ENCODE measurements at places on chromosomes 6 and 20. TPM values are rescaled to one million over a fixed set of nuclear protein-coding genes. Genes with fewer than 3 reads are reported as not detected.
A peak's percentile ranks its signal among the peaks of the same experiment; 100 is the strongest.

DNA sequence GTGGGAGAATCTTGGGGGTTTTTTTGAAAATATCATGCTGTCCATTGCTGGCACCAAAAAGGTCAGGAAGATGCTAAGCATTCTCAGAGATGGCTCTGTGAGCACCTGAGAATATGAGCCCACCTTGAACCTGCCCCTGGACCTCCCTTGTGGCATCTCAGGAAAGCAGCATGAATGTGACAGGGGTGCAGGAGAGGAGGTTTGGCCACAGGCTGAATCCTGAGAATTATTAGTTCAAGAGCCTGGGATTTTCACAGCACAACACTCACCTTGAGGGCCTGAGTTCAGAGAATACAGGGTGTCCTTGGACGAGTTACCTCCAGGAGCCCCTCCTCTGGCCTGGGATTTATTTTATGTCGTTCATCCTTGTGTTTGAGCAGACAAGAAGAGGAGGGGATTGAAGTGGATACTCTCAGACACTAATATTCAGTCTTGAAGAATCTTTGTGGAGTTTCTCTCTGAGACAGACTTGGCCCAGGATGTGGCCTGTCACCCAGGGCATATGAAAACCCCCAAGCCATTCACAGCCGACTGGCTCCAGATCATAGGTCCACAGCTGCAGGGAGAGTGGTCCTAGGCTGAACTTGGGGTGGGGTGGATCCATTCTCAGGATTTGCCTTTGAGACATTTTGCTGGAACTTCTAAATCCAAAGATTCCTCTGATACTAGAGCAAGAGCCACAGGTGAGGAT is 390.8 kb downstream of the RNGTT start:
- H3K36me3 ChIP-seq: no peaks in the 10 kb centered on the region
- DNase-seq: no peak
- no peak overlapping the region for H3K27ac ChIP-seq
- no peak overlapping the region for H3K4me3 ChIP-seq
- H3K27me3 ChIP-seq: no peaks in the 10 kb centered on the region

- no peak overlapping the region for H3K4me3 ChIP-seq
- H3K36me3 ChIP-seq: no peaks in the 10 kb centered on the region
- no peaks in the 10 kb centered on the region for H3K4me1 ChIP-seq
- DNase-seq: no peak
- H3K27ac ChIP-seq: no peak overlapping the region
Measured at GRCh38 chr6:32742374-32742773, 1.2 kb downstream of the HLA-DQA2 start.

GRCh38 chr6:22828179-22829062 is 259.1 kb downstream of the HDGFL1 start:
- peak overlapping the region; percentile 68 for H3K27ac ChIP-seq
- no peaks in the 10 kb centered on the region for H3K27me3 ChIP-seq
- H3K36me3 ChIP-seq: no peaks in the 10 kb centered on the region
- peak; percentile 30 for DNase-seq

DNA sequence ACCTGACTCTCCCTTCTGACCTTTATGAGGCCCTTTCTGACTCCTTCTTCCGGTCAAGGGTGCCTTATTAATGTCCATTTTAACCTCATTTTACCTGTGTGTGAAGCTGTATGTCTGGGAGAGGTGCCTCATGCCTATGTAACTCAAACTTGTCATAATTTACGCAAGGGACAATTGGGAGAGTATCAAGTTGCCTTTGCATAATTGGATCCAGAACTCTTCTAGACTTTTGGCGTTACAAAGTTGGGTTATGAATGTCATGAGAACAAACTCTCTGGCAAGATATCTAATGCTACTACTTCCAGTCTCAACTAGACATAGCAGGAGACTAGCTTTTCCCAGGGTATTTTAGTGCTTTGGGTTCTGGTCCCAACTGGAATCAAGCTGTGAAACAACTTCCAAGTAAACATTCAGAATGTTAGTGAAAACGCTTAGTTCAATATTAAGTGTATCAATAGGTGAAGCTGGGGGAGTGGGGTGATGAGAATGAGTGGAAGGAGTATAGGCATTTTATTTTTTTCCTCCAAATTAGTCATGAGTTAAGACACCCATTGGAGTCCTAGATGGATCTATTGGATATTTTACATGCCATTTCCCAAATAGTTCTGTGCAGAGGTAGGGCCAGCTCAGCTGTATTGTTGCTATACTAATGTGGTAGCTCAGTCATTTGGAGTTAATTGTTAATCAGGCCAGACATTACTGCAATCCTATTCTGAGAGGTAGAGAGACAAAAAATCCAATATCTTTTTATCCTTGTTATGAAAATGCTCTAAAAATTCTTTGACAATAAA is 159.9 kb downstream of the TFAP2B start:
- no peaks in the 10 kb centered on the region for H3K27me3 ChIP-seq
- no peak for DNase-seq
- no peaks in the 10 kb centered on the region for H3K4me1 ChIP-seq
- H3K27ac ChIP-seq: no peak overlapping the region
- no peaks in the 10 kb centered on the region for H3K36me3 ChIP-seq
- H3K4me3 ChIP-seq: no peak overlapping the region

GRCh38 chr20:33298391-33298790 is 15.4 kb downstream of the BPIFB1 start:
- H3K4me1 ChIP-seq: no peaks in the 10 kb centered on the region
- no peaks in the 10 kb centered on the region for H3K36me3 ChIP-seq
- H3K27ac ChIP-seq: no peak overlapping the region
- H3K4me3 ChIP-seq: no peak overlapping the region
- H3K27me3 ChIP-seq: peaks cover 8% of the 10 kb centered on the region

GRCh38 chr20:45965169-45966002 is 6.6 kb downstream of the ZNF335 start:
- H3K4me1 ChIP-seq: peaks cover 19% of the 10 kb centered on the region
- H3K4me3 ChIP-seq: no peak overlapping the region
- H3K36me3 ChIP-seq: peaks cover 96% of the 10 kb centered on the region
- DNase-seq: no peak

GRCh38 chr6:34246563-34247391 is 2.0 kb downstream of the SMIM29 start:
- H3K27ac ChIP-seq: no peak overlapping the region
- H3K4me3 ChIP-seq: no peak overlapping the region
- DNase-seq: peak; percentile 51
- H3K4me1 ChIP-seq: peaks cover 30% of the 10 kb centered on the region
- no peaks in the 10 kb centered on the region for H3K27me3 ChIP-seq
- no peaks in the 10 kb centered on the region for H3K36me3 ChIP-seq

GRCh38 chr6:7701212-7701834 is 24.6 kb upstream of the BMP6 start:
- no peaks in the 10 kb centered on the region for H3K36me3 ChIP-seq
- no peak overlapping the region for H3K27ac ChIP-seq
- H3K27me3 ChIP-seq: no peaks in the 10 kb centered on the region
- no peaks in the 10 kb centered on the region for H3K4me1 ChIP-seq
- no peak for DNase-seq
- H3K4me3 ChIP-seq: no peak overlapping the region

DNA sequence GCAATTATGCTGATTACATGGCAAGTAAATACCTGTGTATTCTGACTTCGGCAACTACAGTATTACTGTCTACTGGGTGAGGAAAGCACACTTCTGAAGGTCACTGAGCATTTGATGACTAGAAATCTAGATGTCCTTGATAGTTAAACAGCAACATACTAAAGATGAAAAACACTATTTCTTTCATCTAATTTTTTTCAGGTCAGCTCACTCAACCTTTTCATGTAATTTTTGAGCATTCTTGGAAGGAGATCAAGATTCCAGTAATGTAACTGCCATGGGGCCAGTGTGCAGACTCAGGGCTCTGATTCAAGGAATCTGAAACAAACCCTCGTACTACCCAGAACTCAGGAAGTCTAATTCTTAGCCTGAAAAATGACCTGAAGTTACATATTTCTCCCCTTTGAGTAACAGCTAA is 222.6 kb upstream of the TAB2 start:
- H3K4me1 ChIP-seq: no peaks in the 10 kb centered on the region
- no peak for DNase-seq
- no peak overlapping the region for H3K4me3 ChIP-seq
- no peaks in the 10 kb centered on the region for H3K36me3 ChIP-seq

GRCh38 chr6:53731866-53732636 is 62.8 kb upstream of the LRRC1 start:
- peaks cover 4% of the 10 kb centered on the region for H3K4me1 ChIP-seq
- DNase-seq: no peak
- no peak overlapping the region for H3K27ac ChIP-seq
- H3K36me3 ChIP-seq: no peaks in the 10 kb centered on the region
- no peak overlapping the region for H3K4me3 ChIP-seq

The RPS6KA2 gene
- total RNA-seq: 71.8 TPM

The OPN5 gene
- total RNA-seq: 0.67 TPM

The SPTLC3 gene
- total RNA-seq: 6.4 TPM

The DEFB132 gene
- total RNA-seq: not detected

All from heart right ventricle (tissue), 16 donors.